Renal cortical epithelial cell (primary cell): ENCODE measurements at places on chromosomes 4 and X. TPM values are rescaled to one million over a fixed set of nuclear protein-coding genes. Genes with fewer than 3 reads are reported as not detected.

DNA sequence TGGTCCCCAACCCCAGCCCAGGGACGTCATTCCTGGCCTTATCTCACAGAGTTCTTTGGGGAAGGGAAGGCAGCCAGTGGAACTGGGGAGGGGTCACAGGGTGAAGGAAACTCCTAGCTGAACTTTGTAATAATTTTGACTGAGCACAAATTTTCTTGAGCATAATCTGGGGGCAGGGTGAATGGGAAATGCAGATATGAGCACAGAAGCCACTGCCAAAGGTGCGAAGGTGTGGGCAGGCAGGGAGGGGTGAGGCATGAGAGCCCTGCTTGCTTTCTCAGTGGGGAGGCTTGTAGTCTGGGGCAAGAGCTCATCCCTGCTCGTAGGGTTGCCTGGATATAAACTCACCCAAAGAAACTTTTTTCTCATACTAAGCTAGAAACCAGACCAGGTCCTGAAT, 34.9 kb downstream of the MGAT4D start:
- no peak for DNase-seq

GRCh38 chr4:9944431-9945425, 76.6 kb downstream of the SLC2A9 start:
- no peak for DNase-seq

The TAF7L gene
- total RNA-seq: 0.10 TPM in 1 of 2 replicates, not detected in the other

The PCSK1N gene
- total RNA-seq: 2.6 and 3.6 TPM in 2 replicates

GRCh38 chrX:120768254-120768653, 107.4 kb downstream of the CT47B1 start:
- no peak for DNase-seq
